ENCODE measurements at places on chromosomes 2 and 18.
A peak's percentile ranks its signal among the peaks of the same experiment; 100 is the strongest.

DNA sequence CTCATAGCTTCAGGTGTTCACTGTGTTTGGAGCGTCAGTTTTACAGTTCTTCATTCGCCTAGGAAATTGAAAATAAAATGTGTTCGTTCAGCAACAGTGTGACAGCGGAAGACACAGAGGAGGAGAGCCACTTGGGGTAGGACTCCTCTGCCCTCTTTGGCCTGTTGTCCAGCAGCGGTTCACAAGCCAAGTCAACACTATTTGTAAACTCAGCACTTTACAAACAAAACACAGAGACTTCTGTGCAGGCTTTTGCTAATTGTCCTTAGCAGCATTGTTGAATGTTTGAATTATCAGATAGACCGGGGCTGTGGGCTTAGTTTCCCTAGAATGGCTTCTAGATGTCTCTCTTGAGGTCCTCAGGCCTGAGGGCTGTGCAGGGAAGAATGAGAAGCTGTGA is 73.2 kb downstream of the TNFRSF11A start:
- DNase-seq, result no peak

- no peak for DNase-seq
Observed at GRCh38 chr2:10966741-10967140, 55.0 kb downstream of the KCNF1 start.

- no peak for DNase-seq
Observed at GRCh38 chr2:56268856-56269255, 85.1 kb downstream of the CCDC85A start.

DNA sequence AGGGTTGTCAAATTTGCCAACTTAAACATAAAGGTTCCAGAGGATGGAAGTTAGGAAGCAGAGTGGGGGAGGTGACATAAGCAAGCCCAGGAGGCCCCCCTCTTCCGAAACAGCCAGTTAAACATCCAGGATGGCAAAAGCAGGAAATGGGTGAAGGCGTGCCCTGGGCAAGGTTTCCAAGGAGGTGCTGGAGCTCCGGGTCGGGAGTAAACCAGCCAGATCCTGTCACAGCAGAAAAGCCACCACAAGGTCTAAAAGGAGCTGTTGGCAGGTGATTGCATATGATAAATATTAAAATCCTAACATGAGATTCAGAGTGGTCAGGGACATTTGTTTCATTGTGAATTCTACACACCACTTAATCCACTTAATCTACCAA is 572.2 kb upstream of the SALL3 start:
- DNase-seq, result no peak

GRCh38 chr18:51767293-51767692 is 569.8 kb upstream of the MEX3C start:
- DNase-seq, result no peak

DNA sequence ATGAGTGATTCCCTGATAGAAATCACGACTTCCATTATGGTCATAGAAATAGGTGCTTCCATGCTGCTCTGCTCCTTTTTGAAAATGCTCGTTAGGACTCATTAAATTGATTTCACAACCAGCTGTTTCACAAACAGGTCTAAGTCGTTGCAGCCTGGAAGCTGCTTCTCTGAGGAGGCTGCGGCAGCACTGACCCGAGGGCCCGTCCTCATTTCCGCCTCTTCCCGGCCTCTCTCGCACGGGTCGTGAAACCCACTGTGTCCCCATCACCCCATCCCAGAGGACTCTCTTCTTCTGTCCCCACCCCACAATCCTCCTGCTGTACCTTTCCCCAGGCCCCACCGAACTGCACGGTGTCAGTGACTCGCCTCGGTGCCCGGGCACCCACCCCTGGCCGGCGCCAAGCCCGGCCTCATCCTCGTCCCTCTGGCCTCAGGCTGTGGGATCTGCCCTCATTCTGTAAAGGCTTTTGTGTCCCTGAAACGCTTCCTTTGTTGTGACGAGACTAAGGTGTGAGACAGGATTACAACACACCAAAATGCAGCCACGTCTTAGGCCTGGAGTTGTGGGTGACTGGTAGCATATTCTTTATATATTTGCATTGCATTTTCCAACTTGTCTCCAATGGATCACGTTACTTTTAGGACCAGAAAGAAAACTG is 112.7 kb upstream of the CTDP1 start:
- peak; percentile 47 for DNase-seq

DNA sequence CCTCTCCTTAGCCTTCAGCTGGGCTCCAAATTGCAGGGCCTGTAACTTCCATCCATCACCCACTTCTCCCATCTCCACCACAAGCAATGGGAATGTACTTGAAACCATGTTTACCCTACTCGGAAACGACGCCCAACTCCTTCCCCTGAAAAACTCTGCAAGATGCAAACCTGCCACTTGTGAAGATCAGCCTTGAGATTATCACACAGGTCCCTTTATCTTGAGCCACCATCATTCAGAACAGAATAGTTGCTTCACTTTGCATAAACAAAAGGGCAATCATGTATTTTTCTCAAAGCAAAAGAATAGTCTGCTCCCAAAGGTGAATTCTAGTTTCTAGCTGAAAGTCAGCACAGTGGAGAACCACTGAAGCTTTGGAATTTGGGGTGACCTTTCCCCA is 75.8 kb downstream of the TNFRSF11A start:
- no peak for DNase-seq

GRCh38 chr2:135667045-135667444 is 74.6 kb upstream of the UBXN4 start:
- DNase-seq, result no peak

DNA sequence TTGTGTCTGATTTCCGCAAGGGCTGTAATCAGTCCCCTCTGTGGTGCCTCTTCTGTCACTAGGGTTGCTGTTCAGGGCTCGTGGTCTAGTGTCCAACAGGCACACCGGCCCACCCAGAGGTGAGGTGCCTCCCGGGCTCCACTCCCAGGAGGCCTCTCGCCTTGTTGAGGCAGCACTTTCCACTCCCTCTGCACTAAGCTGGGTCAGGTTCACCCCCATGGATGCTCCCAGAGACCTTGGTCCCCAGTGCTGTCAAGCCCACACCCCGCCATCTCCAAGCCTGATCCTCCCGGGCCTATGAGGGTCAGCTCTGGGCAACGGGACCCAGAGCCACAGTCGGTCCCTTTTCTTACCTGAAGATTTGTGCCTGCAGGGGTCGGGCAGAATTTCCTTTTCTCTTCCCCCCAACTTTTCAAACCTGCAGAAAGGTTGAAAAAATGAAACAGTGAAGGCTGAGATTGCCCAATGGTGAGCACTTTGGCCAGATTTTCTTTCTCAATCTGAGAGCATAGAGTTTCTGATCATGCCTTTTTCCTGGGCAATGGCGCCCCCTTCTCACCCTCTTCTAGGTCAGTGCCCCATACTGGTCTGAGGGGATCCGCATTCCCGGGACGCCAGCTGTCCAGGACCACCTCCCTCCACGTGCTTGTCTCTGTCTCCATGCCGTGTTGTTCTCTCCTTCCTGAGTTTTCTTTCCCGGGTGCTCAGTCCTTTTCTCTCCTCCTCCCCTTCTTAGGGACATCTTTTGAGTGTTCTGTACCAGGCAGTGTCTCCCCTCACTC is 148.0 kb downstream of the ASB1 start:
- DNase-seq, result no peak

GRCh38 chr2:85905187-85905666 is 16.4 kb upstream of the ST3GAL5 start:
- no peak for DNase-seq

GRCh38 chr2:67258831-67259230 is 138.3 kb upstream of the ETAA1 start:
- peak; percentile 40 for DNase-seq

GRCh38 chr18:24094561-24094960 is 44.3 kb upstream of the CABYR start:
- no peak for DNase-seq

DNA sequence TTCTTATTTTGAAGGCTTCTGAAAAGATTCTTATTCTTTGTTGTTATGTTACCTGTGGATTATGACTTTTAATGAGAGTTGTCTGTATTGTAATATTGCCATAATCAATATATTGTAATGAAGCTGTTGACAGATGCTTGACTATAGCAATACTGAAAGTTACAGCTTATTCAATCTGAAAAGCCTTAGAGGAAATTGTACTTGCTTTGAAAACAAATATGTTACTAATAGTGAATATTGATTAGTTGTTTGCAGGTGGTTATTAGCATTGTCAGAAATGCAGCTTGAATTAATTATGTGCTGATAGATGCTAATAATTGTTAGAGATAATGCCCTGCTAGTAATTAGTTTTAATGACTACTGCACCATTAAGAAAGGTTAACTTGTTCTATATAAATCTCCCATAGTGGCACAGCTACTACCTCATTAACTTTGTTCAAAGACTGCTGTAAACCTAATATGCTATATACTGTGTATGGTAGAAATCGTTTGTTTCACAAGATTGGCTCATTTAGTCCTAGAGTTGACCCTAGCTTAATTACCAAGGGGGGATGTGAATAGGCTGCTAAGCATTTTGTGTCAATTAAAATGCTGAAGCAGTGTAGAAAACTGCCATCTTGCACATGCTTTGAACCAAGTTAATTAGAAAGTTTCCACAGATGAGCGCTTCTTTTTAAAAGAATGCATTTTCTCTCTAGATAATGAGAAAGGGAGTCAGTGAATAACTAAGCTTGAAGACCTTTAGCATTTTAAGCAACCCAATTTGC is 30.5 kb downstream of the SLC39A10 start:
- DNase-seq, result no peak

DNA sequence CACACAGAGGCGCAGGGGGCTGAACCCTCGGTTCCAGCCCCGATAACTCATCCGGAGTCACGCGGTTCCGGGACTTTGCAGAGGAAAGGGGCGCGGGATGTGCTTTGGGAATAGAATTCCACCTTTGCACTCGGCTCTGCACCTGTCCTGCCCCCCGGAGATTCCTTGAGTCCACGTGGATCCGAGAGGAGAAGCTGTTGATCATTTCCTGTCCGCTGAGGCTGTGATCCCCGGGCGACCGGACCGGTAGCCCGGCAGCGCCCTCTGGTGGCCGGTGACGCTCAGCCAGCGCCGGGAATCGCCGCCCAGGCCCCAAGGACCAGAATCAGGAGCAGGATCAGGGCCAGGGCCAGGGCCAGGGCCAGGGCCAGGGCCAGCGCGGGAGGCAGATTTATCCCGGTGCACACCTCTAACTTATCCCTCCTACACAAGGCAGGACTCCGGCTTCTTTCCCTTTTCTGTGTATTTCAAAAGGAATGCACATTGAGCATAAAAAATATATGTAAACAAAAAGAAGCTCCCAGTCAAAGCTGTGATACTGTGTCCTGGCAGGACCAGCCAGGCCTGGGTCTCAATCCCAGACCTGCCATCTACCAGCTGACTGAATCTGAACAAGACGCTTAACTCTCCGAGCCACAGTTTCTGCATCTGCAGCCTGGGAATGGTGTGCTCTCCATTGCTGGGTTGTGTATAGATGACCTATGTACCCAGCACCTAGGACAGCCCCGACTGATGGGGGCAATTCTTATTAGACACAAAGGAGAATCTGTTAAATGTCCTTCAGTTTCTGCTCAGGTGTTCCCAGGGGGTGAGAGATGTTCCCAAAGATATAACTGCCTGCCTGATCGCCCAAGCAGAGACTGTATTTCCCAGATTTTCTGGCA is 8.5 kb upstream of the SPATA3 start:
- peak; percentile 96 for DNase-seq

DNA sequence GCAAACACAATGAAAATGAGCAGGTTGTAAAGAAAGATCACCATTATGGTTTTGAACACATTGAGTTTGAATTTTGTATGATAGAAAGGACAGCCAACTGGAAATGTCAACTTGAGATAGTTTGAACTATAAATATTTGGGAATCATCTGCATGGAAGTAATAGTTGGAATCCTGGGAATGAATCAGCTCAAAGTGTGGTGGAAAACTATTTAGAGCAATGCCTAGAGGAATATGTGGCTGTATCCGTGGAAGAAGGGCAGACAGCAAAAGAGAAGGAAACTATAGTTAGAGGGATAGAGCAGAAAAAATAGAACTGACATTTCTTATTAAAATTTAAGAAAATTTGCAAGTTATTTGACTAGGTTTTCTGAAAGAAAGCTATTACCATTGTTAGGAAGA is 112.5 kb upstream of the OTX1 start:
- DNase-seq, result no peak

DNA sequence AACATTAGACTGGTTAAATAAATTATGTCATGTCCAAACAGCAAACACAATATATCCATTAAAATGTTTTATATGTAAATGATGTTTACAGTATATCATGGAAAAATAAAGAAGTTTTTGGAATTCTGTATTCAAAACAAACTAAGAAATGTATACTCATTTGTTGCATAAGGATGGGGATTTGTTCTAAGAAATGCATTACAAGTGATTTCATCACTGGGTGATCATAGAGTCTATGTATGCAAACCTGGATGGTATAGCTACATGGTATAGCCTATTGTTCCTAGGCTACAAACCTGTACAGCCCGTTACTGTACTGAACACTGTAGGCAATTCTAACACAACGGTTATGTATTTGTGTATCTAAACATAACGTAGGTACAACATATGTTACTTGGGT is 35.1 kb downstream of the ARL5A start:
- no peak for DNase-seq

- no peak for DNase-seq
Observed at GRCh38 chr2:163602196-163602595, 133.6 kb downstream of the FIGN start.

GRCh38 chr18:5253910-5254309 is 41.6 kb downstream of the ZBTB14 start:
- DNase-seq, result no peak

GRCh38 chr2:140584471-140584870 is 1546.3 kb downstream of the LRP1B start:
- no peak for DNase-seq

DNA sequence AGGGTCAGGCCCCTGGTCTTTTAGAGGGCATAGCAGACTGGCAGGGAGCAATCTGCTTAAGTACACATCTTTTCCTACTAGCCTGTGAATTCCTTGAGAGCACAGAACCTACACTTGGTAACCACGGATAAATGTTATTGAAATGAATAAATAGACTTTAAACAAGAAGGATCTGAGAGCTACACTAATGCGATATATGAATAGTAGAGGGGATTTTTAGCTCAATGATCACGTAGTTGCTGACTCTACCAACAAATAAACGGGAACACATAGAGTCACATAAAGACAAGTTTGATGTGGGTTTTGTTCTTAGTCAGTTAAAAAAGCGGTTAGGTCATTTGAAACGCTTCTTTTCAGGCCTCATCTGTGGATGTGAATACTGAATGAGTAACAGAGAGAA is 290.3 kb upstream of the CCDC68 start:
- DNase-seq, result no peak

GRCh38 chr2:120480903-120481445 is 135.0 kb downstream of the INHBB start:
- no peak for DNase-seq

GRCh38 chr2:46411985-46412384 is 67.4 kb upstream of the TMEM247 start:
- no peak for DNase-seq

GRCh38 chr18:73880387-73880786 is 267.2 kb downstream of the FBXO15 start:
- no peak for DNase-seq

Data from left lung (tissue), 14 donors.